T-cell (primary cell): ENCODE measurements at places on chromosomes 4 and X.

GRCh38 chr4:154719087-154719486 is 24.7 kb upstream of the LRAT start:
- no peak for DNase-seq

GRCh38 chr4:98601708-98602107 is 56.7 kb downstream of the TSPAN5 start:
- no peak for DNase-seq

GRCh38 chrX:9510366-9510765 is 45.5 kb downstream of the TBL1X start:
- no peak for DNase-seq

DNA sequence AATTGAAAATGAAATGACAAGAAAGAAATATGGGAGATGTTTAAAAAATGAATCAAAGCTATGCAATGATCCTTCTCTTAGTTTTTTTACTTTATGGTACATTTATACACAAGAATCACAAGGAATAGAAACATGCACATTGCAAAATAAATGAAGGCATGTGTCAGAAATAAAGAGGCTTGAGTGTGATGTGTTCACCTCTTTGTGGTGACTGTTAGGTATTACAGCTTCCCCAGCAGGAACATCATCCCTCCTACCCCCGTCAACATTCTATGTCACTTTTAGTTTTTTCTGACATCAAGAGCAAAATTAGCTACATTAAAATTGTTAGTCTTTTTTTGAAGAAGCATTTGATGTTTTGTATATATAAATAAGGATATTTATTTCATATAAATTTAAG is 214.8 kb downstream of the SLC4A4 start:
- no peak for DNase-seq

DNA sequence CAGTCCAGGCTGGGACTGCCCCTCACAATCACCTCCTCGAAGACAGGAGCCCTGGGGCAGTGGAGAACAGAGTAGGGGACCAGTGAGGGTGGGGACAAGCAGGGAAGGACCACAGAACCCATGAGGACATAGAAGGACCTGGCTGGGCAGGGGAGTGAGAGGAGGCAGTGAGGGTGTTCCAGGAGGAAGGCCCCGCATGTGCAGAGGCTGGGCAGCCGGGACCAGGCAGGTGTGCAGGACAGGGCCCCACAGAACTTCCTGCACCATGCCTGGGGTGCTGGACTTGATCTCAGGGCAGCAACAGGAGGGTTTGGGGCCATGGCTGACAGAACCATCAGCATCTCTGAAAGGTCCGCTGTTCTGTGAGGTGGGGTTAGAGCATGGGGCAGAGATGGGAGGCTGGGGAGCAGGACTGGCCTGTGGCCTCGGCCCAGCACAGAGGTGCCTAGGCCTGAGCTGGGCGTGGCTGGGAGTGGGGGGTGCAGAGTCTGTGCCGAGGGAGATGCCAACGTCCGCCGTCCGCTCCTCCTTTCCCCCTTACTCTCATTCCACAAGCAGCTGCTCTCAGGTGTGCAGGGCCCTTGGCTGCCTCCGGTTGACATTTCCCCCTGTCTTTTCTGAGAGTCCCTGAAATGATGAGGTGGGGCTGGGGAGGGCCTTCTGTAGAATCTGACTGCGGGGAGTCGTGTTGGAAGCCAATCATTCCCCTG is 40.8 kb downstream of the EVC start:
- no peak for DNase-seq
